Stimulated activated CD4-positive, alpha-beta T cell treated with anti-CD3 and anti-CD28 coated beads, Interleukin-12 subunit alpha, Interleukin-12 subunit beta, amount 100 ng/mL, for 24 hours (primary cell): ENCODE measurements at places on chromosomes 4 and X.

- no peak for DNase-seq
Measured at GRCh38 chr4:11843927-11844326, 415.2 kb upstream of the HS3ST1 start.

DNA sequence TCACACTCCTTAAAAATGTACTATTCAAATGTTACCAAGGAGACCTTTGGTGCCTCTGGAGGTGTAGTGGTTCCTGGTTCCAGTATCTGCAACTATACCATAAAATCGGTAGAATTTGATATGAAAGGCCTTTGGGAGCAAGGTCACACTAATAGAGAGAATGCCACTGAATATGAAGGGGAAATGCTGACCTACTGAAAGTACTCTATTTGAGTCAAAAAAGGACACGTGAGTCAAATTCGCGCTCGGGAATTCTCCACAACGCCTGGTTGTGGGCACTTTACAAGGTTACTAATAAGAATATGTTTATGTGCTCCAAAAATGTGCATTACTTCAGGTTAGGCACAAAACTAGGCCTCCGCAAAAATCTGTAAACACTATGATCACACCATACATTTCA, 39.5 kb upstream of the RELL1 start:
- no peak for DNase-seq

- DNase-seq, result no peak
Measured at GRCh38 chr4:173330590-173330989, 3.6 kb downstream of the HMGB2 start.

GRCh38 chr4:88775026-88775425, 77.4 kb upstream of the NAP1L5 start:
- no peak for DNase-seq

DNA sequence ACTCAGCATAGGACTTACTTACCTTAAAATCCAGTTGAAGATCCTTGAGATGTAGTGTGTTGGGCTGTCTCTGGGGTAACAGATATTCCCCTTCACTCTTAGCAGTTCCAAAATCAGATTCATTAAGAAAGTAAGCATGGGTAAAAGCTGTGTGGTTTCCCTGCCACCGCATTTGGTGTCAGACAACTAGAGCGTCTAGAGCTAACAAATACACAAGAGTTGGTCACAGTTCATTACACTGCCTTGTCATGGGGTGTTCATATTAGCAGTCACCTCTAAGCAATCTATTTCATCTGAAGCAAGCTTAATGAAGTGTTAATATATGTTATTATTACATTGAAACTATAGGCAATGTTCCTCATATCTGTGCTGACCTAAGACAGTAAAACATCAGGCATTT, 342.8 kb downstream of the PPARGC1A start:
- DNase-seq, result no peak

DNA sequence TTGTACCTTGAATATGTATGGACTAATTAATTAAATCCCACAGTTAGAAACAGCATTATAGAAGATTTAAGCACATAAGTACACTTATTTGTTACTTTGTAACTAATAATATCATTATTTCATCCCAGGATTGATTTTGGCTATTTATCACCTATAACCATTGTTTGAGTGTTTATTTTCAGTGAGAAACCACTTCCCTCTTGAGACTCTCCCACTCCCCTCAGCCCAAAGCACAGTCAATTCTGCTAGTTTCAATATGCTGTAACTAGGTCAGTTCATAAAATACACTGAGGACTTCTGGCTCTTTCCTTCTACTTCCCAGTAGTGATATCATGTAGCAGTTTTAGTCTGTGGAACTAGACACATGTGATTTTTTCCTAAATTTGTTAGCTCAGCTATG, 16.3 kb downstream of the OFD1 start:
- no peak for DNase-seq

GRCh38 chr4:139957986-139958738, 195.8 kb downstream of the MAML3 start:
- no peak for DNase-seq

- no peak for DNase-seq
Measured at GRCh38 chr4:169615467-169616106, 3.2 kb upstream of the NEK1 start.

- DNase-seq, result no peak
Measured at GRCh38 chrX:30582664-30583063, 5.1 kb upstream of the TASL start.

GRCh38 chr4:174999407-174999806, 81.2 kb downstream of the ADAM29 start:
- no peak for DNase-seq

DNA sequence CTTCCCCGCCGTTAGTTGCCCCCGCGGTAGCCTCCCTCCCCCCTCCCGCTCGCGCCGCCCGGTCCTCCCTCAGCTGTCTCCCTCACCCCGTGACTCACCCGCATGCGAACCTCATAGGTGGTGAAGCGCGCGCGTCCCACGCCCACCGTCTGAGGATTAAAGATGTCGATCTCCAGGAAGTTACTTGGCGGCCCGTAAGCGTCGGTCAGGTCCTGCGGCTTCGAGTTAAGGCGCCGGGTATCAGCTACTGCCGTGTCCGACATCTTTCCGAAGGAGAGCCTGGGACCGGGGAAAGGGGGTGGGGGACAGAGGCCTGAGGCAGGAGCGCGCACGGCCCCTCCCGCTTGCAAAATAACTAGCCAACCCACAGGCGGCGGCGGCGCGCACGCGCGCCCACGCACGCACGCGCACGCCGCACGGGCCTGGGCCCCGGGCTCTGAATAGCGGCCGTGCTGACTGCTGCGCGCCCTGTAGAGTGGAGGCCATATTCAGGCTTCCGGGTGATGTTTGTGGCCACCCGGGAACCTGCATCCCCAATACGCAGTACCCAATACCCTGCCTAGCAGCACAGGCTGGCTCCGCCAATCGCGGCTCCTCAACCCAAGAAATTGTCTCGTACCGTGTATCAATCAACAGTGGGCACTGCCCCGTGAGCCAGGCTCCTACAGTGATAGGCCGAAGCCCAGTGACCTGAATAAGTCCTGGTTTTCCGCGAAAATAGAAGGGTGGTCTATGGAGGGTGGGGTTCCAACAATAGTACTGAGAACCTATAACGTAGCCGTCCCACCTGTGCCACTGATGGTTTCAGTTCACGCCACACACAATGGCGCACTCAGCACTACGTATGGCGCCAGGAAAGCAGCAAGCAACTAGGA, at the start of gene SNX12:
Gene SNX12, minus strand, starts transcription at position 291 of the 875 bp plus-strand sequence. Its CDS starts 28 bp downstream, at position 263.
- DNase-seq, result peak; percentile 70

DNA sequence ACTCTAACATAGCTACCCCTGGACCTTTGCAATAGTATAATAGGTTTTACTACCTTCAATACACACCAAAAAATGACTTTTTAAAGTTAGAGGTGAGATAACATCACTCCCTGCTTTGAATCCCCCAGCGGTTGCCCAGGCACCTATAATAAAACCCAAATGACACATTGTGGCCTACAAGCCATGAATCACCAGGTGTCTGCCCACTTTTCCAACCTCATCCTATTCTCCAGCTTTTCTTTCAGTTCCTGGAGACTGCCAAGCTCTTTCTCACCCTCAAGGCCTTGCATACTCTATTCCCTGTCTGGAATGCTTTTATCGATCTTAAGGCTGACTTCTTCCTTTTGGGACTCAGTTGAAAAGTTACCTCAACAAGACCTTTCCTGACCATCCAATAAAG, 16.4 kb upstream of the PRSS48 start:
- no peak for DNase-seq

GRCh38 chrX:74242484-74243138, 61.4 kb upstream of the ZCCHC13 start:
- no peak for DNase-seq

GRCh38 chr4:51825341-51825740, 17.6 kb upstream of the DCUN1D4 start:
- DNase-seq, result no peak

DNA sequence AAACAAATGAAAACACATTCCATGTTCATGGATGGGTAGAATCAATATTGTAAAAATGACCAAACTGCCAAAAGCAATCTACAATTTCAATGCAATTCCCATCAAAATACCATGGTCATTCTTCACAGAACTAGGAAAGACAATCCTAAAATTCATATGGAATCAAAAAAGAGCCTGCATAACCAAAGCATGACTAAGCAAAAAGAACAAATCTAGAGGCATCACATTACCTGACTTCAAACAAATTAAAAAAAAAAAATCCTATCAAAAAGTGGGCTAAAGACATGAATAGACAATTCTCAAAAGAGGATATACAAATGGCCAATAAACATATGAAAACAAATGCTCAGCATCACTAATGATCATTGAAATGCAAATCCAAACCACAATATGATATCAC, 297.5 kb downstream of the NAF1 start:
- no peak for DNase-seq

DNA sequence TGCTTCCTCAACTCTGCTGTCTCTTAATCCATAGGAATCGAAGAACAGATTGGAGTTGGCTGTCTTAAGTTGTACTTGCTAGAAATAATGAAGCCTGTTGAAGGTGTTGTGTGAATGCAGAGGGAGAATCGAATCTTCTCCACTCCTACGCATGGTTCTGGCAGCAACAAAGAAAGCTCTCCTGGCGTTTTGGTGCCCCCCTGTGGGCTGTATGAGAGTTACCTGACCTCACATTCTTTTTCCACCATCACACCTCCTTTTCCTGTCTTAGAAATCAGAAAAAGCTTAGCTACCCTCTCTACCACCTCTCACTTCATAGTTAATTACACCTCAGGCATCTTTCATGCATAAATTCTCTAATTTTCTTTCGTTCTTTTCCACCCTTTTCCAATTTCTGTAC, 16.3 kb downstream of the KLF8 start:
- DNase-seq, result no peak

- DNase-seq, result no peak
Measured at GRCh38 chr4:33696586-33696985, 2547.7 kb downstream of the ARAP2 start.

DNA sequence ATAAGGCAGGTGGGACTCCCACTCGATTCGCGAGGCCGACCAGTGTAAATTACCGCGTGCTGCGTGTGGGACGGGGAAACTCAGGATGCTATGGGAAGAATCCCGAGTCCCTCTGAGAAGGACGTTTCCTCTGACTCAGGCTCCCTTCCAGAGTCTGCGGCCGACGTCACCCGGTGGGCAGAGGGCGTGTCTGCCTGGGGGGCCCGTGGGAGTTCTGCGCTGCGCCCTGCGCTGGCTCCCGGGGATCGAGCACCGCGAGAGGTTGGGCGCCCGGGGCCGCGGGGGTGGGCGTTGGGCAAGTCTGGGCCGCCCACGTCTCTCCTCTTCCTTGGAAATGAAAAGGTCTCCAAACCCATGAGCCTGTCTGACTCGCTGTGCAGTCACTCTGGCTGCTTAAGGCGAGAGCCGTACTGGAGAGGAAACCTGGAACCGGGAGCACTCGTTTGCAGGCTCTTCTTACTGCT, 568 bp downstream of the NIPAL1 start:
- peak; percentile 27 for DNase-seq

- DNase-seq, result no peak
Measured at GRCh38 chr4:73080789-73081188, 11.3 kb upstream of the COX18 start.

- DNase-seq, result no peak
Measured at GRCh38 chr4:41323706-41324105, 67.0 kb downstream of the UCHL1 start.

DNA sequence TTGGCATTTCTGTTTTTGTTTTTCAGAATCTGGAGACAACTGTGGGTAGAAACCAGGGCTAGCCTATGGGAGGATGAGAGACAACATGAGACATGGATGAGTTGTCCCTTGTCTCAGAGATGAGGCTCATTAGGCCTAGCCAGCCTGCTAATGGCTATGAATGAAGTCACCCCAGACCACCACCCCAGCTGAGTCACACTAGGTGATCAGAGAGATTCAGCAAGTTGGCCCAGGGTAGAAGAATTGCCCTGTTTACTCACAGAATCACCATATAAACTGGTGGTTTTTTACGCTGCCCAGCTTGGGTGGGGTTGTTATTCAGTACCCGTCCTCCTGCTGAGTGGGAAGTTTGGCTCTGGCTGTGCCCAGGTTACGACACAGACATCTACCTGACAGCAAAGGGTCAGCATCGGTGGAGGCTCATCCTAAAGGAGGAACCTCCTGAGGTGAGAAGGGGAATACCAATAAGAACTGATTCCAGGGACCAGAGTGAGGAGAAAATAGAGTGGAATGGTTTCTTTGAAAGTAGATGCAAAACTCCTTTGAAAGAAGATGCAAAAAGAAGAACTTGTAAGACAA, 17.2 kb upstream of the ARSJ start:
- DNase-seq, result no peak

DNA sequence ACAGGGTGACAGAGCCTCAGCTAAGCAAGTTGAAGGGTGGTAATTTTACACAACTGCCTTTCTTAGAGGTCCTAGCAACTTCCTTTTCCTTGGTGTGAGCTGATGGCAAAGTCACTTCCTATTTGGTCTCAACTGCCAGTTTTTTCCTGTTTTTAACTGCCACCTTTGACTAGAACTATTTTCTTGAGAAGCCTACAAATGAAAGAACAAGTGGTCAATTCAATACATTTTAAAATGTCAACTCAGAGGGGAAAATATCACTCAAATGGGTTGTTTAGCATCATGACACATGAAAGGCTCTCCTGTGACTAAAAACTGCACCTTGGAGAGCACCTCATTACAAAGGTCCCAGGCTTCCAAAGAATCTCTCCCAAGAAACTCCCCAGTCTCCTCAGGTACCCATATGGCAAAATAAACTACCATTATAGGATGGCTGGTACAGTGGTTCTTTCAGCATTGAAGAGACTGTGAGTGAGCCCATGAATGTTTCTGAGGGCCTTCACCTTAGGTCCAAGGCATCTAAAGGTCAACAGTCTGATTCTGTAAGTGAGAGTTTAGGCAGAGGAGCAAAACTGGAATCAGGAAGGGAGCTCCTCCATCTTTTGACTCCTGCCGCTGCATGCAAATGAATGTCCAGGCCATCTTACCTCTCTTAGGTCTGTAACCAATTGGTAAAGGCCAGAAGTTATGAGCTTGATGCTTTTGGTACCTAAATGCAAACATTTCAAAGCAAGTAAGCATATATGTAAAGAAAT, 5.5 kb upstream of the STK26 start:
- no peak for DNase-seq

- DNase-seq, result no peak
Measured at GRCh38 chr4:8898419-8898818, 26.8 kb upstream of the HMX1 start.

GRCh38 chr4:153126137-153126536, 78.1 kb upstream of the TRIM2 start:
- DNase-seq, result no peak

DNA sequence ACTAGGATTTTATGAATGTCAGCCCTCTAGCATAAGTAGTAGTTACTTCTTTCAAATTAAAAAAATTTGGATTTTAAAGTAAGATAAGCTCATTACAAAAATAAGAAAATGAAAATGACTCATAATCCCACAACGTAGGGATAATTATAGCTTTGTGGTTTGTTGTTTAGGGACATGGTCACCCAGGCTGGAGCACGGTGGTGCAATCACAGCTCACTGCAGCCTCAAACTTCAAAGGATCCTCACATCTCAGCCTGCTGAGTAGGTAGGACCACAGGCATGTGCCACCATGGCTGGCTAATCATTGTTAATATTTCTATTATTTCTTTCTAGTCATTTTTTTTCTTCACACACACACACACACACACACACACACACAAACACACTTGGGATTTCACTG, 57.6 kb downstream of the PLAC1 start:
- no peak for DNase-seq

GRCh38 chrX:2781698-2782097, 29.9 kb downstream of the XG start:
- DNase-seq, result no peak
